ENCODE measurements at places on chromosomes 2 and 18. TPM values are rescaled to one million over a fixed set of nuclear protein-coding genes. Genes with fewer than 3 reads are reported as not detected.
A peak's percentile ranks its signal among the peaks of the same experiment; 100 is the strongest.

ASPRV1 gene
- polyA plus RNA-seq = 1.0 TPM

GRCh38 chr2:69185807-69186206 lies 172.8 kb downstream of the ANTXR1 start:
- no peak for DNase-seq

KIAA2012 gene
- polyA plus RNA-seq = not detected

ELOA2 gene
- polyA plus RNA-seq = 0.04 TPM

GRCh38 chr18:11548916-11549551 lies 60.4 kb upstream of the SLC35G4 start:
- DNase-seq = no peak

DNA sequence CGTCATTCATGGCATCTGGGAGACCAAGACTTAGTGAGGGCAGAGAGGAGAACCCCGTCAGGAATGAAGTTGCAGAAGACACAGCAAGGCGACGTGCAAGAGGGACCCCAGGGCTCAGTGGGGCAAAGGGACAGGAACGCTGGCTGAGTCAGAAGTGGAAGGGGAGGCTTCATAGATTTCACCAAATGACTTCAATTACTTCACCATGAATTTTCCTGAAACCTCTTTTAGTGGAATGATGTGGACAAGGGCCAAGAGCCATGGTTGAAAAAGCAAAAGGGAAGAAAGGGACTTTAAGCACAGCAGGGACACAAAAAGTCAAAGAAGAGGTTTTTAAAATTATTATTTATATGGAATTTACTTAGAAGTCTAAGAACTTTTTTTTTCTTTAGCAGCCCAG lies 141.6 kb upstream of the PID1 start:
- DNase-seq = no peak

DNA sequence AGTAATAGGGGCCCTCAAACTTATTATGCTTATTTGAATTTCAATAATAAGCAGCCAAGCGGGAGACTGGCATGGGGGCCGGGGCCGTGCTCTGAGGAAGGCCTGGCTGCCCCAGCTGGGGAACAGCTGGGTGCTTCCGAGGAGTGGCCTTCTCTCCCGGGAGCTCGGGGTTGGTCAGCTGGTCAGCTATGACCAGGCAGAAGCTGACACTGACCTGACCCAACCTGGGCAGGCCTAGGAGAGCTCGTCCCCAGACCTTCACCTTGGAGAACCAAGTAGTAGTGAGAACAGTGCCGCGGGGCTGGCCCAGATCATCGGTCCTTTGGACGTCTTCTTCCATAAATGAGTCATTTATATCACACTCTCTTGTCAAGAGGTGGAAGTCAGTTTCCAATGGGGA lies 36.1 kb downstream of the RRM2 start:
- DNase-seq = no peak

DSG4 gene
- not detected for polyA plus RNA-seq

DNA sequence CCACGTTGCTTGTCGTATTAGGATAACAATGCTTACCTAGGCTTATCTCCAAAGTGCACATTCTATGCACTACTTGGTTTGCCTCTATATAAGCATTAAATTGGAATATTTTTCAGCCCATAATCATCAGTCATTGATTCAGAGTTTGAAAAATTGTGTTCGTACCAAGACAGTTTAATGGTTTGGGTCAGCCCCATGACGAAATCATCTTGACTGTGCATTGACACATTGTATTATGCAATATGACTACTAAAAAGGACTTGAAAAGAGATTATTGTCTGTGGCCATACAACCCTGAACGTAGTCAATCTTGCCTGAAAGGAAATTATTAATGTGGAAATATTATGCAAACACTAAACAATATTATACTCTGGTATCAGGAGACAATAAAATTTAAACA lies 141.3 kb downstream of the EML6 start:
- no peak for DNase-seq

- DNase-seq = no peak
Observed at GRCh38 chr2:96092573-96092877, 23.8 kb downstream of the ADRA2B start.

PLCL1 gene
- 4.3 TPM for polyA plus RNA-seq

DNA sequence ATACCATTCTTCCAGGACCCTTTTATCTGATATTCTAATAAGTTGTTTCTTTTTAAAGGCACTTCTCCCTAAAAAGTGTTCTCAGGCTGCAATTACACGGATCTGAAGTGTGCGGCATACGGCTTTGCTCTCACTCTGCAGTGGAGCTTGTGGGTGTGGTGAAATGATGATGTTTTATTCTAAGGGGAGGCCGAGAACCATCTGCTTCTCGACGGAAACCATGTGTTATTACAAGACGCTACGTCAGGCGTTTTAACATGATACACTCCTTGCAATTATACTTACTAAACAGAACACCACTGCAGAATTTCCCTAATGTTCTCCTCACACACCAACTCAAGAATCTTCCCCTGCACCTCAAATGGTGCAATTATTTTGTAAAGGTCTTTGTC lies 34.9 kb upstream of the CTDP1 start:
- no peak for DNase-seq

MREG gene
- 0.37 TPM for polyA plus RNA-seq

HOXD13 gene
- 0.01 TPM for polyA plus RNA-seq

DNA sequence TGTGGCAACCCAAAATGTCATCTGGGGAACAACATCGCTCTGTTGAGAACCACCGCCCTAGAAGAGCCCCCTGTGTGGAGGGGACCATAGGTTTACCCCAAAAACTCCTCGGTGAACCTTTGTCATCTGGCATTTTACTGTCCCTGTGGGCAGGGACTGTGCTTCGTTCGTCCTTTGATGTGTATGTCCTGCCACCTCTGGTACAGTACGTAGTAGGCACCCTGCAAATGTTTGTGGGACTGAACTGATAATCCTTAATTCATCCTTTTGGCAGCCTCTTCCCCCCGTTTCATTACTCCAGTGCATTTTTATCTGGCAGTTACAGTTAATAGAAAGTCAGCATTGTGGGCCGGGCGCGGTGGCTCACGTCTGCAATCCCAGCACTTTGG lies 728 bp downstream of the NAPG start:
- DNase-seq = no peak

DNA sequence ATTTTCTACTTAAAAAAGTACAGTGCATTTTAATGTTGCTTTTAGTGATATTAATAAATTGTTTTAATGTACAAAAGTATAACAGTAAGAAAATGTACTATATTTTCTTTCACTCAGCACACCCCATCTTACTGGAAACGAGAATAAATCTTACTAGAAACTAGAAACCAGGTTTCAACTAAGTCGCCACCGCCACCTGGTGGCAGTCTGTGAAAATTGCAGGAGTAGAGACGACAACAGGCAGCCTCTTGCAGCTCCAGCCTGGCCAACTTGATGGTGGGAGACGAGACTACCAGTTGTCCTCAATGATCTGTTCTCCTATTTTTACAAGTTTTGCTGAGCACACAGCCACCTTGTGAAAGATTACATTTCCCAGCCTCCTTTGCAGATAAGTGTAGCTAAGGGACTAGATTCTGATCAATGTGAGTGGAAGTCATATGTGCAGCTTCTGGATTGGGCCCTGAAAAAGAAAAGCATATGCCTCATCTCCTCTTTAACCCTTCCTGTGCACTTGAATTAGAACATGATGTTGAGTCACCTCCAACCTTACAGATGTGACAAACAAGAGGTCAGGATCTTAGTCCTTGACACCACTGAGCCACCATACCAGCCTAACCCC lies 8.7 kb downstream of the OTOF start:
- peak; percentile 52 for DNase-seq

DNA sequence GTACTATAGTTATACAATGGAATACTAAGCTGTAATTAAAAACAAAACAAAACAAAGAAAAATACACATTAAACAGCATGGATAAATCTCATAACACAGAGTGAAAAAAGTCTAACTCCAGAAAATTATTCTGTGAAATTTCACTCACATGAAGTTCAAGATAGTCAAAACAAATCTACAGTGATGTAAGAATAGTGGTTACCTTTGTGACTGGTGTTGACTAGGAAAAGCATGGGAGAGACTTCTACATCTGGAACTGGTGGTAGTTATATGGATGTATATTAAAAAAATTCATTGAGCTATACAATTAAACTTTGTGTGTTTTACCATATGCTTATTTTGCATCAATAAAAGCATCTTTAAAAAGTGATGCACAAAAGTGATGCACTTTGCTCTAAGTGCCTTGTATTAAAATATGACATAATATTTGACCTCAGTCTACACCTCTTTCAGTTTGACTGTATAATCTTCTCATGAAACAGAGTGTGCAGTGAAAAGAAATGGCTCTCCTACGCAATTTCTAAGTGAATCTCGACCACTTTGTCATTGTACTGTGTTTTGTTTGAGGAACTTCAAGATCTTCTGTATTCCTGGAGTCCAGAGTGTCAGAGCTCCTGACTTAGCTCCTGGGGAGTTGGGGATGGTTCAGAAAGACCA lies 28.0 kb downstream of the STAT4 start:
- no peak for DNase-seq

DNA sequence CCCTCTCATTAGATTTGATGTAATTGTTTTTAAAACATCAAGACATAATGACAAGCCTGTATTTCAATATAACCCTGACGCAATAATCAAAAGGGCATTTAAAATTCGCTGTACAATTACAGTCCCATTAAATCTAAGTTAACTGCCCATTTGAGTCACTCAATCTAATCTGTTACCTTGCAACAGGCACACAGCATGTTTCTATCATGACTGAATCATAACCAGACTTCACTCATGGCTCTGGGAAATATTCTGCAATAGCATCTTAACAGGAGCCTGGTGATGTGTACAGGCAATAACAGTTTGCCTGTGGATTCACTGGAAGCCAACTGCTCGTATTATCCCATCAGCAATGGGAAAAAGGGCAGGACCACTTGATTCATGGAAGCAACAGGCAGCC lies 142.3 kb upstream of the NCKAP5 start:
- no peak for DNase-seq

DNA sequence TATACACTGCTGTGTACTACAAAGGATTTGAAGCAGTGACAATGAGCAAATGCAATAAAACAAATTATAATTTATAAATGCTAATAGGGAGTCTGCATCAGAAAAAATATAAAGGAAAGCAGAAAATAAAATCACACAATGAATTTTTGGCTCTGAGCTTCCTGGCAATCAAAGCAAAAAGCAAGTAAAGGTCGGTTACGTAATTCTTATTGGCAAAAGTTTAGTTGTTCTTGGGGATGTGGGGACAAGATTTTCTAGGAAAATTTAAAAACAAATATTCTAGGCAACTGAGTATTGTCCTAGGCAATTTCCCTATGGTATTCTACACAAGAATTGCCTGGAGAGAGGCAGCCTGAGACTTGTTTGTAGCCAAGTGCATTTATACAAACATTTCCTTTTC lies 1.8 kb downstream of the ORC2 start:
- DNase-seq = no peak

DNA sequence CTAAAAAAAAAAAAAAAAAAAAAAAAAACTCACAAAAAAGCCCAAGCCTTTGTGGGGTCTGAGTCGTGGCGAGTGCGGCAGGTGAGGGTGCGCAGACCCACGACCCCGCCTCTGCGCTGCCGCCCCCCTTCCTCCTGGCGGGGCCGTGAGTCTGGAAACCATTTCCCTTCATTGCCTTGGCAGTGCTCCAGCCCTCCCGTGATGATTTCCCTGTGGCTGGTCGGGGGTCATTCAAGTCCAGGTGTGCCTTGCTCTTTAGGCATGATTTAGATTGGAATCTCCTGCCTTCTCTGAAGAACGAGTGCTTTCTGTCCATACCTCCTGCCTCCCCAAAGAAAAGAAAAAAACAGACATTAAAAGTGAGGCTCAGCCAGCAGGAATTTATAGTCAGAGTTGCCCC lies 161.8 kb downstream of the FAM210A start:
- no peak for DNase-seq

LAMA1 gene
- 2.6 TPM for polyA plus RNA-seq
